NCI-H187 (cell line): ENCODE measurements at places on chromosomes 3 and 15.

- DNase-seq, result no peak
These were observed 288.4 kb upstream of the GOLGA6L4 start for GRCh38 chr15:83947156-83947555.

DNA sequence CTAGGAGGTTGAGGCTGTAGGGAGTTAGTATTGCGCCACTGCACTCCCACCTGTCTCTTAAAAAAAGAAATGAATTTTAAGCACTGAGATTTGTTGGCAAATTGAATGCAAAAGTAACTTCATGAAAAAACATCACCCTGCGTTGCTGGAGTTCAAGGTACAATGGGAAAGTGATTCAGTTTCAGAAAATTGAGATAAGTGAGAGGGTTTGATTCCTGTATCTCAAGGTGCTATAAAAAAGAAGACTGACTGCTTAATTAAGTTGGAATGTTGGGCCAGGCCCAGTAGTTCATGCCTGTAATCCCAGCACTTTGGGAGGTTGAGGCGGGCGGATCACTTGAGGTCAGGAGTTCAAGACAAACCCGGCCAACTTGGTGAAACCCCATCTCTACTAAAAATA lies 39.1 kb downstream of the IQGAP1 start:
- DNase-seq, result no peak

- no peak for DNase-seq
These were observed 18.1 kb downstream of the MB21D2 start for GRCh38 chr3:192899540-192899982.

GRCh38 chr3:87209111-87209510 lies 18.0 kb upstream of the CHMP2B start:
- no peak for DNase-seq

DNA sequence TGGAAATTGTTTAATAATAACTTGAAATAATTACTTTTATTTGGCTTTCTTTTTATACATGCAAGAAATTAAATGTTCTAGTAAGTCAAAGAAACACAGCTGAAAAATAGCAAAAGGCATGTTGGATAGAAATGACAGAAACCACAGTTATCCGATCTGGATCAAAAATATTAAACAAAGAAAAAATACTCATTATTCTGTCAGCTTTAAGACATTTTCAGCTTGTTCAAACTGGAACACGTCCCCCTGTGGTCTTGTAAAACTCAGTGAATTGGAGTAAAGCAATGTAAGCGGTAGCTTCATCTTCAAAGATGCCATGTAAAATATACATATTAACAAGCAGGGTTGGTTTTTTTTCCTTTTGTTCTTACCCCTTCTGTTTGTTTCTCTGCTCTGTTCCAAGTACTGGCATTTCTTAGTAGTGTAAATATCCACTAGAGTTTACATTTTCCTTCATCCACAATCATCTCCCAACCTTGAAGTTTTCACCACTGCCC lies 223.4 kb downstream of the IGSF11 start:
- no peak for DNase-seq

DNA sequence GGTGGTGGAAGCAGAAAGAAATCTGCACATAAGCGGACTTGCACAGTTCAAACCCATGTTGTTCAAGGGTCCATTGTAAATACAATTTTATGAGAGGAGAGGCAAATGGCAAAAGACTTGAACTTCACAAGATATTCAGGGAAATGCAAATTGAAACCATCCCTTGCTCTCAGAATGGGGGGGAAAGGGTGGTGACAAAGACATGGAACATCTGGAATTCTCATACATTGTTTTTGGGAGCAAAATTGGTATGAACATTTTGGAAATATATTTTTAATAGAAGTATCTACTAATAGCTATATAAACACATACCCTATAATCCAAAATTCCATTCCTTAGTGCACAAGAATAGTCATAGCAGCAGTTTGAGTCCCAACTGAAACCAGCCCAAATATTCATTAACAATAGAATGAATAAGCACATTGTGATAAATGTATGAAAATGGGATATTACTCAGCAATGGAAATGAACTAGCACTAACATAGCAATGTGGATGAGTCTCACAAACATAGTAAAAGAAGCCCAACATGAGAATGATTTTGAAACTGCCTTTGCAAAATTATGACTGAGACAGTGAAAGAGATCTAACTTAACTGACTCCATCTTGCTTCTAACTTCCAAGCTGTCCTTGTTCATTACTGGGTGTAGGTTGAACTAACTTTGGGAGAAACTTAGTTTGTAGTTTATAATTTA lies 77.2 kb downstream of the CD200R1L start:
- no peak for DNase-seq

DNA sequence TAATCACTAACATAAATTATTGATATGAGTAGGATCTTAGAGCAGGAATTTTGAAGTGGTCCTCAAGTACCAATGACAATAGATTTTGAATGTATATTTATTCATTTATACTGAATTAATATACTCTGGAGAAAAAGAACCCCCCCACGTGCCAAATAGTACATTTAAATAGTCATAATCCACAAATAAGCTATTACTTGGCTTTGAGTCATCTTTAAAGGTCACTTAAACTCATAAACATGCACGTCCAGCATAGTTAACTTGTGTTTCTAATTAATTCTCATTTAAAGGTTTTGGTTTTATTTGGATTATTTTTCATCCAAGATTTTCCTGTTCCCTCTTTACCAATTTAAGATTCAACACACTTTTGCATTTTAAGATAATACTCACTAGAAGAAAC lies 35.1 kb downstream of the FGF7 start:
- no peak for DNase-seq

- no peak for DNase-seq
These were observed 22.4 kb downstream of the TJP1 start for GRCh38 chr15:29799859-29800258.

DNA sequence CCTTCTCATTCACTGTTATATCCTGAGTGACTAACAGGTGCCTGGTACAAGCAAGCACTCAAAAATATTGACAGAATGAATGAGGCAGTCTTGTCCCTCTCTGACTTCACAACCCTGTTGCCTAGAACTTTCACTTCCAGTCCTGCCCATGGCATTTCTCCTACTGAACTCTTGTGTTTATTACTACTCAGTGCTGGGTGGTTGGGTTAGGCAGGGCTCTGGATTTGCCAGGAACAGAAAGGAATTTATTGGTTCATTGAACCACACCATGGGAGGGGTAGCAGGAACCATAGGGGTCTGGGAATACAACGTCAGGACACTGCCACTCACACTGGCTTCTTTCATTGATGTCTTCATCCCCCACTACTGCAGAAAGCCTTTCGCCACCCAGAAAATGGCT lies 41.9 kb upstream of the SEMA4B start:
- DNase-seq, result no peak
